ENCODE measurements at places on chromosomes 2 and 18.

- DNase-seq: no peak
These were observed 71.7 kb upstream of the TWIST2 start for GRCh38 chr2:238776003-238776760.

- no peak for DNase-seq
These were observed 86.1 kb downstream of the LONRF2 start for GRCh38 chr2:100236166-100236565.

DNA sequence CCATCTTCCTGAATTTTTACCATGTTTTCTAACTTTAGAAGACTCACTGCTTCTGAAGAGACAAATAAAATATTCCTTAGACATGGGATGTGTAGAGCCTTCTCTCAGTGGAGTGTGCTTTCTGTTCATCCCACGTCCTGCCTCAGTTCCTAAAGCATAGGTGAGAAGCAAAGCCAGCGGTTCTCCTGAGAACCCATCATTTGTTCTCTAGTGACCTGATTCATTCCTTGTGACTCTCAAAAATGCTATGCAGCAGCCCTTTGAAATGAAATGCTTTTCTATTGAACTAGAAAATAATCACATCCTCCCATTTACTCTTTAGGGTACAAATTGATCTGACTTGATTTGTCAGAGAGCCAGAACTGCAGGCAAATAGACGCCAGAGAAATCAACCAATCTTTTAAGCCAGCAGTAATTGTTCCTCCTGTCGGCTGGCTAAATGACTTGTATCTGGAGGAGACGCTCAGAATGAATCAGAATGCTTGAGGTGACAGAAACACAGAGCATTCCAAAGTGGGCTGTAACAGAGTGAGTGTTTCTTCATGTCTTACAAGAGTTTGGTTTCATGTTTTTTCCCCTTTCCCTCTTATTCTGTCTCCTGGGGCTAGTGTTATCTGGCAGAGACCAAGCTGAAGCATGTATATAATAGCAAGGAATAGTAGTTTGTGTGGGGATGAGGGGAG is 81.3 kb upstream of the TMEM178A start:
- peak; percentile 51 for DNase-seq

- DNase-seq: peak; percentile 72
These were observed 106.4 kb downstream of the CTAGE1 start for GRCh38 chr18:22311301-22311700.

GRCh38 chr2:210337159-210337558 is 22.2 kb upstream of the MYL1 start:
- DNase-seq: no peak

DNA sequence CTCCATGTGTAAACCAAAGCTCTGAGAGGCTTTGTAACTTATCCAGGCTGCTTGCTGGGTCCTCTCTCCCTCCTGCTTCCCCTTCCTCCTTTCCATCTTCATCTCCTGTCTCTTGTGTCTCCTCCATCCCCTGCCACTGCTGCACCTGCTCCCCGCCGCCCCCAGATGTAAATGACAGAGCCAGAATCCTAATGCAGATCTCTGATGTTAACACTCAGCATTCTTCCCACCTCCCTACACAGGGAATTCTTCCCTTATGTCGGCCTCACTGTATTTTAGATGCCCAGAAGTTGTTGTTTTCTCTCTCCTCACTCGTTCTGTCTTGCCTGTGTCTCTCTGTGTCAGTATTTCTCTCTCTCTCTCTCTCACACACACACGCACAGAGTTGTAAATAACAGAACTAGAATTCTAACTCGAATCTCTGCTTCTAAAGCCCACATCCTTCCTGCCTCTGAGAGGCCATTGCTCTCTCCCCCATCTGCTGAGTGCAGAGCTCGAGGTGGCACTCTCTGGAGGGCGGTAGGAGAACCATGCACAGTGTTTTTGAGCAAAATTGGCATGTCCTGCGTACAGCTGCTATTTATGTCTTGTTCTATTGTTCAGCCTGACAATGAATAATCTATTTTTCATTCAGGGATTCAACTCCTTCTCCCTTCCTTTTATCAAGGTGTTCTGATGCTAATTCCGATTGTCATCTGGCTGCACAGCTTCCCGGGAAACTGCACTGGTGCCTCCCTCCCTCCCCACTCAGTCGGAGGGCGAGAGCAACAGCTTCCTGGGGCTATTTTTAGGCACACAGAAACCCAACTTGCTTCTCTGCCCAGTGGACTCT is 219.9 kb downstream of the SH3RF3 start:
- DNase-seq: no peak

- DNase-seq: no peak
These were observed 715 bp upstream of the CFAP36 start for GRCh38 chr2:55518841-55519165.

- DNase-seq: peak; percentile 97
These were observed 150.5 kb upstream of the NCKAP5 start for GRCh38 chr2:133718688-133719201.
